SHP77 treated with DMSO at 0.1 percent for 48 hours (cell line): ENCODE measurements at places on chromosomes 4 and X.

- DNase-seq, result no peak
Observed at GRCh38 chr4:26069218-26069617, 155.2 kb downstream of the SMIM20 start.

DNA sequence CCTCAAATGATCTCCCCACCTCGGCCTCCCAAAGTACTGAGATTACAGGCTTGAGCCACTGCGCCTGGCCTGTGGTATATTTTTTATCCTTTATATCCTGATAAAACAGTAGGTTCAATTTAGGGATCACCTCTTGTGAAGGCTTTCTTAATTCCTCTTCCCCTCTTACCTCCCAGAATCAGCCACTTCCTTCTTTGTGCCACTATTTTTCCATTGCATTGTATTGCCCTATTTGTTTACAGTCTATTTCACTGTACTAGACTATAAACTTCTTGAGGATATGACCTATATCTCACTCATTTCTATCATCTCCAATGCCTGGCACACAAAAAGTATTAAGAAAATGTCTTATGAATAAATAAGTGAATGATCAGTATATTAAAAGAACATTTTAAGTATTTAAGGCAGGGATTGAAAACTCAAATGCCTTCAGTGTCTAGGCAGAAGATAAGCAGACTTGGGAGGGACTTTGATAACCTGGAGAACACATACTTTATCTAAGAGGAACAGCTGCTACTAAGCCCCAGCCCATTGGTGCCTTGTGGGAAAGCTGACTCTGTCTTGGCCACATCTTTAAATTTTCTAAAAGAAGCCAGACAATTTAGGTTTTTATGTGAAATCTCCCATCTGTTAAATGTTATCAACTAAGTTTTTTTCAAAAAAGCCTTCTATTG is 82.3 kb upstream of the OGT start:
- DNase-seq, result no peak

DNA sequence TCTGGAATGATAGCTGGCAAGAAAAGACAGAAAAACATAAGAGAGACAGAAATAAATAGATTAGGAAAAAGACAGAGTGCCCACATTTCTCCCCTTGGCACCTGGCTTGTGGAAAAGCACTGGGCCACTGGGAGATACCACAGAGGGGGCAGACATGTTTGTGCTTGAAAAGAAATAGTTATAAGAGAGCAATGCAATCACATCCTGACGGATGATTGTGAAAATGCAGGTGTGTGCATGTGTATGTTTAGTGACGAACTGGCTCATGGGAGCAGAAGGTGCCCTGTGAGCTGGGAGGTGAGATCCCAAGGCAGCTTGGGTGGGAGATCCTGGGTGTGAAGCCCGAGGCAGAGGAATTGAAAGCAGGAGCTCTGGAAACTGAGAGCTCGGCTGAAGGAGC is 617.9 kb downstream of the BCOR start:
- DNase-seq, result no peak

DNA sequence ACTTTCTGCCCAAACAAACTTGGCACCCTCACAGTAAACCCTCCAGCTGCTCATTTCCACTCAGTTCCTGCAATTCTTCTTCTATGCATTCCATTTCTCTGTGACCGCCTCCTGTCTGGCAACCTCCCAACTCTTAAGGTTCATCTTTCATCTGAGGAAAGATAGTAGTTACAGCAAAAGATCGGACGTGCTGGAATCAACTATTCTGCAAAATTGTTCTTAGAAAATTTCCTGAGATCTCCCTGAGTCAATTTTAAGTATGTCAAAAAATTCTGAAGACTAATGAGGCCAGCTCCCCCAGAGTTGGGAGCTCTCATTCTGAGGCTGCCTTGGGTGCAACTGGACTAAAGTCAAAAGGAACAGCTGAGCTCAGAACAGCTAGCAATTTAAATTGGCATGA is 1026.0 kb downstream of the ADGRL3 start:
- DNase-seq, result no peak

- no peak for DNase-seq
Observed at GRCh38 chr4:961351-962230, 11.8 kb downstream of the DGKQ start.

DNA sequence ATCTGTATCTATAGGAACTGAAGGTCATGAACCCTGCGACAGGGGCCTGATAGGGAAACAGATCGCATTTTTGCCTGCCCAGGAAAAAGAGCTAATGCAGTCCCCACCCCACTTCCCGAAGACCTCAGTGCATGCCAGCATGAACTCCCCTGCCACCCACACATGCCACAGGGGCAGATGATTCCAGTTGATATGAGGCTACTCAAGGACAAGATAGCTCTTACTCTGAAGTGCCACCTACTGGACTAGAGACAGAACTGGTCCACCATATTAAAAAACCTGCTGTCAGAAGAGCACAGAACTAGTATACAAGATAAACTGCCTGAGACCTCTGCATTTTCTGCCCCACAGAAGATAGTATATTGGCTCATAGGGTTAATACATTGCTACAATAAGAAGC is 68.0 kb downstream of the YIPF7 start:
- no peak for DNase-seq

GRCh38 chr4:39682138-39682537 is 15.8 kb upstream of the UBE2K start:
- DNase-seq, result no peak

GRCh38 chrX:102650903-102651241 is 411 bp upstream of the GPRASP1 start:
- DNase-seq, result no peak

GRCh38 chr4:105496899-105497298 is 23.0 kb upstream of the PPA2 start:
- no peak for DNase-seq
